ENCODE measurements at places on chromosomes 5 and 9. TPM values are rescaled to one million over a fixed set of nuclear protein-coding genes. Genes with fewer than 3 reads are reported as not detected.

Gene FAM221B
- polyA plus RNA-seq: 0.10 TPM

Gene SLC2A8
- 58.3 TPM for polyA plus RNA-seq

Gene SPINK13
- not detected for polyA plus RNA-seq

DNA sequence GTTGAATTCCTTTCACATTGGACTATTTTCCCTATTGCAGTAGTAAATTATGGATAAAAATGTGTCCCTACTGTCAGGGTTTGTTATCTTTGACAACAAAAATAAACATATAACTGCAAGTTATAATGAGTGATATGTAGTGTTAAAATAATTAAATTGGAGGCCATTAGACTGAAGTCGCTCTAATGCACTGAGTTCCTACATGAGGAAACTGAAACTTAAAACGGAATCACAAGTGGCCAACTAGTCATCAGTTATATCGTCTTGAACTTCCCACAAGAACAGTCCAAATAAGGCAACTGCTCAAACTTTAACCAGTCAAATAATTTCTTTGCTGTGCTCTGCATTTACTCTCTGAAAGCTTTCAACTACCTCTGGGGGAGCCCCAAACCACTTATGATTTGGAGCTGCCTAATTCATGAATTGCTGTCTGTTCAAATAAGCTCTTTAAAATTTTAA, 2.1 kb upstream of the IFT74 start:
- DNase-seq: no peak

- DNase-seq: no peak
Observed at GRCh38 chr5:160450164-160450932, 28.7 kb downstream of the PTTG1 start.

- DNase-seq: no peak
Observed at GRCh38 chr5:137724251-137724650, 11.6 kb downstream of the KLHL3 start.

DNA sequence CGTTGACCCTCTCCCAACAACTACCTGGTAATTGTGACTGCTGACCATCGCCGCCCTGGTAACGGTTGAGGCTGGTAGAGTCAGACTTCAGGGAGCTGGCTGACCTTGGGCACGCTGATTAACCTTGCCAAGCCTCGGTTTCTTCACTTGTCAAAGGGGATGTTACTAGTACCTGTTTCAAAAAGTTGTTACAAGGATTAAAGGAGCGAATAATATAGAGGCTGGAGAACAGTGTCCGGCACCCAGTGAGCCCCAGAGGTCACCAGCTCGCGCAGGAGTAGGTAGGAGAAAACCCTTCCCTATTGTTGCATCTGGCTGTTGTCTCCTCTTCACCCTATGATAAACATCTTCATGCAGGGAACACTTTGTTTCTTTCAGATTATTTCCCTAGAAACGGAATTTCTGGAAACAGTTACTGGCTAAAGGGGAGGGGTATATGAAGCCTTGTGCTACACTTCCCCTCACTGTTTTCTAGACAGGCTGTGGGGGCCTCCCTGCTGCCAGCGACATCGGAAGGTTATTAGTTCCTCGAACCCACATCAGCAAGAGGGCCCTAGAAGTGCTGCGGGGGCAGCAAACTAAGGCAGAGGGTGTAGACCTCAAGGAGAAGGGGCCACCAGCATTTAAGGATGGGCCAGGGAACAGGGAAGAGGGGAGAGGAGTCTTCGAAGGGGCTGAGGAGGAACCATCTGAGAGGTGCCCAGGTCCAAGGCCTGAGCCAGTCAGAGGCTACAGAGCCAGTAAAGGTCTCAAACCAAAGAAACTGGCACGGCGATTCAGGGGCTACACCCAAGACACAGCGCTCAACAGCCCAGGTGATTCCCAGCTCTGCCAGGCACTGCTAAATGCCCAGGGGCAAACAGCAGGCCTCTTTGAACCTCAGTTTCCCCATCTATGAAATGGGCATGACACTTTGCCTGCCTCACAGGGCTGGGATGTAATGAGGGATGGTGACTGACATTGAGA, 37.6 kb downstream of the HRH2 start:
- no peak for DNase-seq

- no peak for DNase-seq
Observed at GRCh38 chr5:179238628-179238970, 106.7 kb downstream of the ADAMTS2 start.

GRCh38 chr5:1011226-1011631, 2.6 kb downstream of the NKD2 start:
- no peak for DNase-seq

DNA sequence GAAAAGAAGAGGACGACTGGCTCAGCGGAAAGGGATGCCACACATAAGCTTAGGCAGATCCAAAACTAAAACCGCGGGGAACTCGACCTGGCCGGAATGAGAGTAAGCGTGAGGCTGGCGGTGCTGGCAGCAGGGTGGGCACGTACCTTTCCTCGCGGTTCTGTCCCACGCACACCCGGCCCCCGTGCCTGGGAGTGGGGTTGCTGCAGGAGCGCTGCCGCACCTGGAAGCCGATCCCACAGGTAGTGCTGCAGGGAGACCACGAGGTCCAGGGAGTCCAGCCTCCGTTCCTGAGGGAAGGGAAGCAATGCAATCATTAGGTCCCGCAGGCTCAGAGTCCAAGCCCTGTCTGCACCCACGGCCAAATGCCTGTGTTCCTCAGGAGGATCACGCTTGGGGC, 427.0 kb downstream of the SEMA5A start:
- no peak for DNase-seq
